ENCODE measurements at places on chromosomes 7 and 10.

GRCh38 chr7:27154901-27155815, 1.3 kb downstream of the HOXA7 start:
- DNase-seq, result no peak

GRCh38 chr10:6504296-6504695, 75.8 kb downstream of the PRKCQ start:
- DNase-seq, result no peak

- DNase-seq, result peak; percentile 28
Observed at GRCh38 chr7:123494193-123494796, 40.1 kb downstream of the IQUB start.

- peak; percentile 22 for DNase-seq
Observed at GRCh38 chr7:116952635-116953371, 498 bp upstream of the ST7 start.

GRCh38 chr7:119974972-119975371, 298.0 kb upstream of the KCND2 start:
- no peak for DNase-seq

Measured in fibroblast of skin of right biceps (primary cell).